ENCODE measurements at places on chromosomes 5 and 9.

DNA sequence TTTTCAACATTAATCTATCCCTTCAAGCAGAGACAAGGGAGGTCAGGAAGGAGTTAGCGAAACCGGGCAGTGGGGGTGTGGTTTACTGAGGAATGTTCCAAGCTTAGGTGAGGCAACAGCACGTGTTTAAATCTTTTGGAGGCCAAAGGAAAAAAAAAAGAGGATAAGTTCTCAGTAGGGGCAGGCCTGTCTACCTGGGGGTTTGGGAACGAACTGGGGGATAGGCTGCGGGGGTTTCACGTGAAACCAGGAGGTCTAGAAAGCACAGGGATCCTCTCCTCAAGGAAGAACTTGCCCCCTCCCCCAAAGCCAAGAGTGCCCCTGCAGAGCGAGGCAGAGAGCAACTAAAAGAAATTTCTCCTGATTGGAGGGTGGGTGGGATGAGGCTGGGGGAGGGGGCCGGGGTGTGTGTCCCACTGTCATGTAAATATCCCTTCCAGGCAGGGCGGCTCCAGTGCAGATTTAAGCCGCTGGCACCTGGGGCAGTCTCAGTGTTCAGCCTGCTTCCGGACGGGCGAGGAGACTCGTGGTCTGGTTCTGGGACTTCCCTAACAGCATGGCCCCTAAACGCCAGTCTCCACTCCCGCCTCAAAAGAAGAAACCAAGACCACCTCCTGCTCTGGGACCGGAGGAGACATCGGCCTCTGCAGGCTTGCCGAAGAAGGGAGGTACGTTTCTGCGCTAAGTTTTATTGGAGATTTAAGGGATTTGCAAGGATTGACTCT lies 5.5 kb upstream of the SET start:
- DNase-seq, result no peak

DNA sequence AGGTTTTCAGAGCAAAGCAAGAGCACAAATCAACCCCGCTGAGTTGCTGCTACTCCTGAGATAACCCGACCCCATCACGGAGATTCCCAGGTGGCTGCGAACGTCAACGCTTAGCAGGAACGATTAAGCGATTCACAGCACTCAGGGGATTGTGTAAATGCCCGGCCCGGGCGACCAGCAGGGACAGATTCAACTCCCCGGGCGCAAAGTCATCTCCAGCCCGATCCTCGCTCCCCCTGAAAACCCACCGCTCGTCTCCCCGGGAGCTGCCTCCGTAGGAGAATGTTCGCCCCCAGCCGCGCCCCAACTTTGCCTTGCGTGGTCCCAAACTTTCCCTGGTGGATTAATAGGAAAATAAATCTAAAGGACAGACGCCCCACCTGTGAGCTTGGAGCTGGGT lies 685 bp downstream of the SLC24A2 start:
- DNase-seq, result no peak

DNA sequence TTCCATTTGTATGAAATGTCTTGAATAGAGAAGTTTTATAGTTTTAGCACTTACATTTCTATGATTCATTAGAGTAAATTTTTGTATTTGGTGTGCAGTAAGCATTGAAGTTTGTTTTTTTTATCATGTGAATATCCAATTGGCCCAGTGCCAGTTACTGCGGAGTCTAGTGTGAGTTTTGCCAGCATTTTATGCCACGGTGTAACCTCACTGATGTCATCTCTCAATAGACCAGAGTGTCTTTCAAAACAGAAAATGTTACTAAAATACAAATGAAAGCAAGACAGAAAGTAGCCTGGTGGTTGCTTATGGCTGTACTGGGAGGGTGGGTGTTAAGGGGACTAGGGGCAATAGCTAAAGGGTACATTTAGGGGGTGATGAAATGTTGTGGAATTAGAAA lies 62.8 kb downstream of the IPPK start:
- no peak for DNase-seq

DNA sequence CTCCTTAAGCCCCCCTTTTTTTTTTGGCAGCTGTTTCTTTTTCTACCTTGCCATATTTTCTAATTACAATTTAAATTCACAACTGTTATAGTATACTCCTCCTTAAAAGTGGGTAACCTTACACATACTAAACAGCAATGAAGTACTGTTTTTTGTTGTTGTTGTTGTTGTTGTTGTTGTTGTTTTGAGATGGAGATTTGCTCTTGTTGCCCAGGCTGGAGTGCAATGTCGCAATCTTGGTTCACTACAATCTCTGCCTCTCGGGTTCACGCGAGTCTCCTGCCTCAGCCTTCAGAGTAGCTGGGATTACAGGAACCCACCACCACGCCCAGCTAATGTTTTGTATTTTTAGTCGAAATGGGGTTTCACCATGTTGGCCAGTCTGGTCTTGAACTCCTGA lies 669.1 kb upstream of the CDH6 start:
- DNase-seq, result no peak

GRCh38 chr5:17918373-17919104 lies 284.3 kb downstream of the TAF11L14 start:
- DNase-seq, result no peak

- no peak for DNase-seq
Measured at GRCh38 chr5:5481206-5481605, 58.7 kb downstream of the ICE1 start.

GRCh38 chr9:14868418-14868771 lies 41.8 kb downstream of the FREM1 start:
- no peak for DNase-seq

DNA sequence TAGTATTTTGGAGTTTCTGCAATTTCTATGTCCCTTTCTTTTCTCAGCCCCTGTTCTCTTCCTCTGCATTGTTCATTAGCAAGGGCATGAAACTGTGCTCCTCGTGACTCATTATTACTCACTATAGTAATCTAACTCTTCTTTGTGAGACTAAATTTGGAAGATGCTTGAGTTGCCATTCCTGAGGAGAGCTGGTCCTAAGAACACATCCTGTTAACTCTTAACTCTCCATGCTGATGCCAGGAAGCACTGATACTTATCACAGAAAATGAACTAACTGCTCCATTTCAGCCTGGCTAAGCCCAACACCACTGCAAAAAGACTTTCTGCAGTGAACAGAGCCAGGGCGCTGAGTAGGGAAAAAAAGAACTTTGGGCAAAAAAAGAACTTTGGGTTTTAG lies 10.6 kb upstream of the CSNK1A1 start:
- no peak for DNase-seq

GRCh38 chr5:146199176-146199815 lies 4.1 kb upstream of the RBM27 start:
- no peak for DNase-seq

DNA sequence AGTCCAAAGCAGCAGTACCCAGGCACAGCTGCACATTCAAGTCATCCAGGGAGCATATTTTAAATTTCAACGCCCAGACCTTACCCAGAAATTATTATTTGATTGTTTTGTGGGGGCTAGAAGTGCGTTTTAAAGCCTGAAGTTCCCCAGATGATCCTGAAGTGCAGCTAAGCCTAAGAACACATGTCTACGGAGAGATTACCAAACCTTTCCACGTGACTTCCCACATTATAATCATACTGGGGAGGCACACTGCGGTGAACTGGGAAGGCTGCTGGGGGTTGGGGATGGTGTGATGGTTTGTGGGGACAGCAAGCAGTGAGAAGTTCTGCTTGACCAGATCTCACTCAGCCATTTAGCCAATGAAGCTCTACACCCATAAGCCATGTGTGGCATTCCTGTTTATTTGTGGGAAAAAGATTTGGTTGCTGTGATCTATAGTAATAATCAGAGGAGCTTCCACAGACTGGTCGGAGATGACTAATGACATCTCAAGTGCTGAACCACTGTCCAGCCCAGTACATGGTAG lies 93.4 kb upstream of the CDH6 start:
- DNase-seq, result no peak

DNA sequence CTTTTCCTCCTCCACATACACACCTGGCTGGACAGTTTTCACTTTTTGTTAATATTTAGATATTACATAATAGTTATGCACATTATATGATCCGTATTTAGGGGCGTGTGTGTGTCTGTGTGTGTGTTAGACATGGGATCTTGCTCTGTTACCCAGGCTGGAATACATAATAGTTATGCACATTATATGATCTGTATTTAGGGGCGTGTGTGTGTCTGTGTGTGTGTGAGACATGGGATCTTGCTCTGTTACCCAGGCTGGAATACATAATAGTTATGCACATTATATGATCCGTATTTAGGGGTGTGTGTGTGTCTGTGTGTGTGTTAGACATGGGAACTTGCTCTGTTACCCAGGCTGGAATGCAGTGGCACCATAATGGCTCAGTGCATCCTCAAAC lies 199.0 kb upstream of the OTULINL start:
- no peak for DNase-seq

GRCh38 chr5:11302663-11303062 lies 541.6 kb upstream of the DAP start:
- DNase-seq, result no peak

DNA sequence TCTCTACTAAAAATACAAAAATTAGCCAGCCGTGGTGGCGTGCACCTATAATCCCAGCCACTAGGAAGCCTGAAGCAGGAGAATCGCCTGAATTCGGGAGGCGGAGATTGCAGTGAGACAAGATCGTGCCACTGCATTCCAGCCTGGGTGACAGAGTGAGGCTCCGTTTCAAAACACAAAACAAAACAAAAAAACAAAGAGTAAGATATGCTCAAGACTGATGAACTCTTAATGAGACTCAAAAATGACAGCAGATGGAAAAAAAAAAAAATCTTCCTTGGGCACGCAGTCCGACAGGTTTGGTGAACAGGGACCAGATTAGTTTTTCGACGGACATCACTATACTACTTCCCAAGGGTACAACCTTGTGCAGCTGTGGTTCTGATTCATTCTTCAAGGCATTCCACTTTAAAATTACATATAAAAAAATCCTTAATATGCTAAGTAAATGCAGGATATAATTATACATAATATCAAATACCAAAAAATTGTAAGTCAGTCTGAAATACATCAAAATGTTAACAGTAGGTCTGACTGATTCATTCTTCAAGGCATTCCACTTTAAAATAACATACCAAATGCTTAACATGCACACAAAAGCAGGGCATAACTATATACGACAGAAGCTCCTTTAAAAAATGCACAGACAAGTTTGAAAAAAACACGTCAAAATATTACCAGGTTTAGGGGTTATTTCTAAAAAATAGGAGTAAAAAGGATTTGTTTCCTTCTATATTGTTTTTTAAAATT lies 12.3 kb downstream of the PSIP1 start:
- DNase-seq, result no peak

DNA sequence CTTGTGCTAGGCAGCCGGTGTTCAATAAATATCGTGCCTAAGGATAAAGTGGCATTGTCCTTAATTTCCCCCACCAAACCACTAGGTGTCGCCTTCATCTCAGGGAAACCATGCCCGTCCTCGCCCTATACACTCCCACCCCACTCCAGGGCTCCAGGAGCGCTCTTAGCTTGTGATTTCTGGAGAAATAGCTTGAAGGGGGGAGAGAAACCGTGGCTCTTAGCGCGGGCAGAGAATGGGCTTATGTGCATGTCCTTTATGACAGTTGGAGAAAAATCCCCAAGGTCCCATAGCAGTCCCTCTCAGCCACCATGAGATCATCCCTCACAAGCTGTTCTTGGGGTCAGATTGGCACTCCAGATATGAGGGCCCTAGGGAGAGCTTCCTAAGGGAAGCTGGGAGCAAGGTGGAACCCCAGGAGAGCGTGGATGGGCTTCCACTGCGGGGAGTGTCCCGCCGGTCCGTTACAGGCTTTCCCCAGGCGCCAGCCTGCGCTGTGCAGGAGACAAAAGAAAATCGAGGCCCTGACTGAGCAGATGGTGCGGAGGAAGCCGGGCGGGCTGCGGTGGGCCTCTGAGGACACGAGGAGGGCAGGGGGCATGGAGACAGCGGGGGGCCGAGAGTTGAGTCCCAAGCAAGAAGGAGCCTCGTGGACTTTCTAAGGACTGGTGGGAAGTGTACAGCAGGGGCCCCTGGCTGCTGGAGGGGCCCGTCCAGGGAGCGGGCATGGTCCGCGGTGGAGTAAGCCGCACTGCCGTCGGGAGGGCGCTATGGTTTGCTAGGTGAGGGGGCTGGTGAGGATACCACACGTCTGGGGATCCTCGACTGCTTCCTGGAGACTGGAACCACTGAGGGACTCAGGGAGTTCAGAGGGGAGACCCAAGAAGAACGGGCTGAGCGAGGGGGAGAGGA lies 750 bp upstream of the NPR2 start:
- peak; percentile 86 for DNase-seq

DNA sequence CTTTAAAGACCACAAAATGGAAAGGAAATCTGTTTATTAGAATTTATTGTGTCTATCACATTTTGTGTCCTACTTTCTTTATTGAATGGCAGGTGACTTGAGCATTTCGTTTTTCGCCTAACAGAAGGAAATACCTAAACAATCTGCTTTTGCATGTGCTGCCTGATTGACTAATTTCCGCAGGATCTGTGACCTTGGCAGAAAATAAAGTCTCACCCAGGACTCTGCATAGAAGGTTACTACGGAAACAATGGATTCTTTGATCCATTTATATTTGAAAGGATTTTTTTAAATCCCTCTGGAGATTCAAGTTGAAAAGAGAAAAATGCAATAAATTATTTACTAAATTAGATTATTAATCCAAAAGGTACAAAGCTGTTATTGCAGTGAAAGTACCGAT lies 61.0 kb upstream of the CAST start:
- DNase-seq, result no peak

DNA sequence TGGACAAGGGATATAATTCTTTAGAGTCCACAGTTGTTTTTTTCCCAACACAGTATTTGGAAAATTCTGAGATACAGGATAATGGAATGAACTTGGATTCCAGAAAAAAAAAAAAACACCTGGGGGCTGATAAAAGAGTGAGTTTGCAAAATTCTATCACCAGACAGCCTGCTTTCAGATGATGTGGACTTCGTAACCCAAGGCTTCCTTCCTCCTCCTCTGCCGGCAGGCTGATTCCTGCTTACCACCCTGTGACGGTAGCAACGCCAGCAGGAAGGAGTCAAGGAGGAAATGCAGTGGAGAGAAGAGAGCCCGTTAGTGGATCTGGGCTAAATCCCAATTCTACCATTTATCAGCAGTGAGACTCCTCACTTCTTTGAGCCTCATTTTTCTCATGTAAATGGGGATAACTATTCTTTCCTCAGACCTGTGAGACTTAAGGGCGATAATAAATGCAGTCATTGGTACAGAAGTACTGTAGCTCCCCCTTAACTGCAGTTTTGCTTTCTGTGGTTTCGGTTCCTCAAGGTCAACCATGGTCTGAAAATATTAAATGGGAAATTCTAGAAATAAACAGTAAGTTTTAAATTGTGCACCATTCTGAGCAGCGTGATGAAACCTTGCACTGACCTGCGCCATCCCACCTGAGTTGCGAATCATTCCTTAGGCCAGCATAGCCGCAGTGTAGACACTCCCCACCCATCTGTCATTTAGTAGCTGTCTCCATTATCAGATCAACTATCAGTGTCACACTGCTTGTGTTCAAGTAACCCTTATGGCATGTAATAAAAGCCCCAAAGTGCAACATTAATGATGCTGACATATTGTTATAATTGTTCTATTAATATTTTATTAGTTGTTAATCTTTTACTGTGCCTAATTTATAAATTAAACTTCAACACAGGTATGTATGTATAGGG lies 71.4 kb downstream of the DCP2 start:
- no peak for DNase-seq
